ENCODE measurements at places on chromosomes 6 and 20.

DNA sequence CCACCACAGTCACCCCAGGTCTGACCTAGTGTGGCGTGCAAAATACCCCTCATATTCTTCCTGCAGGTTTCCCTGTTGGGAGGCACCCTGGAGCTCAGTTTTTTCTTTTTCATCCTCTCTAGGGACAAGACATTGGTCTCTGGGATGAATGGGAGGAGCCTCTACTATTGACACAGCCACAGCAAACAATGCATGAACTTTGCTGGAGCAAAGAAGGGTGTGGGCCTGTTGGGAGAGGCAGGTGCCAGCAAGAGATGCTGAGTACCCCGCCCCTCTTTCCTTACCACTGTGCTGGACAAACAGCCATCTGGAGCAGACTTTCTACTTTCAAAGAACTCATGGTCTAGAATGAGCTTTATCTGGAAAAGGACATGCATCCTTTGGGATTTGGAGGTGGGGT is 10.1 kb downstream of the TGM3 start:
- DNase-seq: no peak

GRCh38 chr20:17287998-17288397 is 61.2 kb downstream of the PCSK2 start:
- DNase-seq: no peak

GRCh38 chr6:41785689-41786450 is 1.6 kb upstream of the TOMM6 start:
- DNase-seq: no peak

DNA sequence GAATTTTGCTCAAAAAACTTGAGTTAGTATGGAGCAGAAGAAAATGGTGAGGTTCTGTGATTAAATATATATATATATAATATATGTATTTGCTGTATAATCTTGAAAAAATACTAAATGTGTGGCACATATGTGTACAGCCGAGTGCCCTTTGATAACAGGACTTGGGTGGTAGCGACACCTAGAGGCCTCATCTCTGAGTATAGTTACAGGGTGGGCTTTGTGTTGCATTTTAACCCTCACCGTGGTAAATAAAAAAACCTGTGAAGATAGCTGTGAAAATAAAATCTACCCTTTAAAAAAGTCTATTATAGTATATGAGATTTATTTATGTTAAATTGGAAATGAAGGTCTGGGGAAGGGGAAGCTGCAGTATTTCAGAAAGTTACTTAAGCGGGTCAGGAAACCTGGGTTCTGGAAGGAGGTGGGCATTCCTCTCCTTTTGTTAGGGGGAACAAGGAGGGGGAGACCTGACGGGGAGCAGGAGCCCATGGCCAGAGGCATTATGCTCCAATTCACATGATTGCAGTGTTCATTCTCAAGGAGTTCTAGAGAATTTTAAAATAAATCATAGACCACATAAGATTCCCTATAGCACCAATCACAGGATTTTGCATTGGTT is 82.7 kb downstream of the SH3BGRL2 start:
- DNase-seq: no peak

DNA sequence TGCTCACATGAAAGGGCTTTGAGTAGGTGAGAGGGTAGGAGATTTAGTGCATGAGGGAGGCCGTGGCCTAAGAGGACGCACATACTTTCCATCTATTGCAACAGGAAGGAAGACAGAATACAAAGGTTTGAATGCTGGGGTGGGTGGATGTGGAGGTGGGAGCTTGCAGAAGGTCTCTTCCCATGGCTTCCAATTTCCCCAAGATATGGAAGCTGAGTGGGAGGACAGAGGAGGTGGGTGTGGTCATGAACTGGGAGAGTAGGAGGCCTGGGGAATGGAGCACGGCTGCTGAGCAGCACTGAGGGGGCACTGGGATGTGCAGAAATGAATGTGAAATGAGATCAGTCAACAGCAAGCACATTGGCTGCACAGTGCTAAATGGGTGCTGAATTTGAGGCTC is 70.3 kb downstream of the SCML4 start:
- no peak for DNase-seq

DNA sequence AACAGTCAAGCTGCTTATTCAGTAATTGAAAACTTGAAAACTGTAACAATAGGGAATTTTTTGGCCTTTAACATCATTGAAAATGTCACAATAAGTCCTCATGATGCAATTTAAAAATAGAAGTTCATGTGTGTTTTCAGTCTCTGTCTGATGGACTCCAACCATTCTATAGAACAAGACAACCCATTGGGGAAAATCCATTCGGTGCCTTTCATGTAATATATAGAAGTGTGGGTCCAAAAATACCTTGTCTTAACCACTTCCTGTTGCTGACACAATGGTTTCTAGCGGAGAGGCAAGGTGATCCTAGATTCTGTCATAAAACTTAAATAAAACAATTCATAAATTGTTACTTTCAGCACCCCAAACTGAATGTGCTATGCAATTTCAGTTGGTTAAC is 1131.3 kb upstream of the MAP3K7 start:
- no peak for DNase-seq

DNA sequence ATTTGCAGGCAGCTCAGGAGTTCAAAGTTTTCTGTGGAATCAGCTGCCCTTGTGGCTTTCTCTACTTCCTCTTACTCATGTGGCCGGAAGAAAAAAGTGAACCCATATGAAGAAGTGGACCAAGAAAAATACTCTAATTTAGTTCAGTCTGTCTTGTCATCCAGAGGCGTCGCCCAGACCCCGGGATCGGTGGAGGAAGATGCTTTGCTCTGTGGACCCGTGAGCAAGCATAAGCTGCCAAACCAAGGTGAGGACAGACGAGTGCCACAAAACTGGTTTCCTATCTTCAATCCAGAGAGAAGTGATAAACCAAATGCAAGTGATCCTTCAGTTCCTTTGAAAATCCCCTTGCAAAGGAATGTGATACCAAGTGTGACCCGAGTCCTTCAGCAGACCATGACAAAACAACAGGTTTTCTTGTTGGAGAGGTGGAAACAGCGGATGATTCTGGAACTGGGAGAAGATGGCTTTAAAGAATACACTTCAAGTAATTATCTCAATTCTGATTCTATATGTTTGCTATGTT is 1.1 kb downstream of the MGME1 start:
- peak; percentile 34 for DNase-seq

GRCh38 chr6:11322252-11322885 is 89.9 kb upstream of the NEDD9 start:
- DNase-seq: no peak

GRCh38 chr20:4936392-4936850 is 64.9 kb downstream of the SLC23A2 start:
- no peak for DNase-seq

DNA sequence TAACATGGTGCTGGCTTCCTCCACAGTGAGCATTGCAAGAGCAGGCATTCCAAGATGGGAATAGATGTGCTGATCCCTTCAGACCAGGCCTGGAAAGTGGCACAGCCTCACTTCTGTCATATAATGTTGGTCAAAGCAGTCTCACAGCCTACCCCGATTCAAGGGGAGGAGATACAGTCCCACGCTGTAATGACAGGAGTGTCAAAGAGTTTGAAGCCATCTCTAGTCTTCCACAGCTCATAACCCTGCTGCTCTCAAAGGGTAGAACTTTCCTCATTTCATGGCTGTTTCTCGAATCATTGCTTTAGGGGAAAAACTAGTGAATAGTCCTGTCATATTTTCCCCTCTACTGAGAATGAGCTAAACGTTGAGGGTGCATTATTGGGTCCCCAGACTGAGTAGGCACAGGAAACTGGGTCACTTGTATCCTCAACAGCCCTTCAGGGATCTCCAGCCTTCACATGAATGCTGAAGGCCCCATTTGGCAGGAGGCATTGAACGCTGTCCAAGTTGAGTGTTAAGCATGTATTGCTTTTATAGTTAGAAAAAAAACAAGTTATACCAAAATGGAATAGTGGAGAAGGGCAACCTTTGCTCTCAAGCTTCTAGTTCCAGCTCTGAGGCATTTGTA is 27.3 kb downstream of the DTD1 start:
- DNase-seq: no peak

DNA sequence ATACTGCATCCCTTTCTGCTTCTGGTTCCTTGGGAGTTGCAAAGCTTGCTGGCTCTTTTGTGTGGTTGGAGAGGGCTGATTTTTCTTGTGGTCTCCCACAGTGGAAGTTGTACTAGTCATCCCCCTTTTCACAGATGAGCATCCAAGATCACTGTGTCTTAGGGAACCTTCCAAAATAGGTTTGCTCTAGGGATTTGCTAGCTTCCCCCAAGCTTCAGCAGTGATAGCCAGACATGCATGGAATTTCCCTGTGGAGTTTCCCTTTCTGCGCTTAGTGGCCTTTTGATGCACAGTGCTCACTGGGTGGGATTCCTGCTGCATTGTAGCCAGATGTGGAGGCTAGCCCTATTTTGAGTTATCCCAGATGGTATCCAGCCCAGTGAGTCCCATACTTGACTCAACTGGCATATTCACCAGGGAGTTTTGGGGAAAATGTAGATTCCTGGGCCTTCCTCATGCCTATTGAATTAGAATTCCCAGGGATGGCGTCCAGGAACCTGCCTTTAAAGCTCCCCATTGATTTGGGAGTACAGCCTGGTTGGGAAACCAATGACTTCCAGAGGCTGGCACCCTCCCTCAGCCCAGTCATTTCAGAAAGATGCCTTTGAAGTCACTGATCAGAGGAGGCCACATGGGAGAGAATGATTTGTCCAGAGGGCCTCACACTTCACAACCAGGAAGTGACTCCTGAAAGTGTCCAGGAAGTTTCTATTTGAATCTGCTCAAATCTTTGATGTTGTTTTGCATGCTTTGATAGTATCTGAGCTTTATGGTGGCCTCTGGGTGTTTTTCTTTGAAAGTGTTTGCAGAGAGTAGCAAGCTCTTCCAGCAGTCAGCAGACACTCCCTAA is 25.9 kb downstream of the PPARD start:
- DNase-seq: no peak

DNA sequence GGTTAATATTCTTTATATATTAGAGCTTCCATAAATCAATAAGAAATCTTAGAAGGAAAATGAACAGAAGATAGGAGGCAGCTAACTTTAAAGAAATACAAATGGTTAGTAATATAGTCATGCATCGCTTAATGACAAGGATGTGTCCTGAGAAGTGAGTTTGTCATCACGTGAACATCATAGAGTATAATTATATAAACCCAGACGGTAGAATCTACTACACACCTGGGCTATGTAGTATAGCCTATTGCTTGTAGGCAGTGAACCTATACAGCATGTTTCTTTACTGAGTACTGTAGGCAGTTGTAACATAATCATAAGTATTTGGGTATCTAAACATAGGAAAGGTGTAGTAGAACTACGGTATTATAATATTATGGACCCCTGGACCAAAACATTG is 14.3 kb downstream of the TBPL1 start:
- DNase-seq: no peak

- DNase-seq: no peak
Observed at GRCh38 chr20:48906221-48906877, 15.2 kb upstream of the ARFGEF2 start.

Data from GM12892 (cell line).